ENCODE measurements at places on chromosomes 7 and 10.

- DNase-seq = no peak
Measured at GRCh38 chr10:97185326-97186058, at the start of gene SLIT1. SLIT1 (minus strand) TSS chr10:97185959; CDS start chr10:97185674, 285 bp downstream.

GRCh38 chr10:60679388-60679990, 98.8 kb upstream of the CDK1 start:
- no peak for DNase-seq

- DNase-seq = no peak
Measured at GRCh38 chr7:93414574-93414973, 159.9 kb downstream of the CALCR start.

GRCh38 chr7:4951903-4952636, 6.9 kb downstream of the MMD2 start:
- no peak for DNase-seq

DNA sequence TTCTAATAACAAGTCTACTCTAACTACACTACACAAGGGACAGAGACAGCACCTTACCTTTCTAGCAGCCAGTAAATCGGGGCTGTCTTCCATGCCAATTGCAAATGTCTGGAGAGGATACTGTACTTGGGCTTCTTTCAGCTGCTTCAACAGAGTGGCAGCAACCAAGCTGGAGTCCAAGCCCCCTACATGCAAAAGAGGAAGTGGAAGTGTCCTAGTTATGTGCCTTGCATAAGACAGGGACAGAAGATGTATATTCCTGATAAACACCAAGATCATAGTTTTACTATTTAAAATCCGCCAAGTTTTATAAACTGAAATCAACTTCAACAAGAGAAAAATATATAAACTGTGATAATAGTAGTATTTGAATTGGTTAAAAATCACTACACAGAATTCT, 14.0 kb downstream of the ASNS start:
- DNase-seq = no peak

DNA sequence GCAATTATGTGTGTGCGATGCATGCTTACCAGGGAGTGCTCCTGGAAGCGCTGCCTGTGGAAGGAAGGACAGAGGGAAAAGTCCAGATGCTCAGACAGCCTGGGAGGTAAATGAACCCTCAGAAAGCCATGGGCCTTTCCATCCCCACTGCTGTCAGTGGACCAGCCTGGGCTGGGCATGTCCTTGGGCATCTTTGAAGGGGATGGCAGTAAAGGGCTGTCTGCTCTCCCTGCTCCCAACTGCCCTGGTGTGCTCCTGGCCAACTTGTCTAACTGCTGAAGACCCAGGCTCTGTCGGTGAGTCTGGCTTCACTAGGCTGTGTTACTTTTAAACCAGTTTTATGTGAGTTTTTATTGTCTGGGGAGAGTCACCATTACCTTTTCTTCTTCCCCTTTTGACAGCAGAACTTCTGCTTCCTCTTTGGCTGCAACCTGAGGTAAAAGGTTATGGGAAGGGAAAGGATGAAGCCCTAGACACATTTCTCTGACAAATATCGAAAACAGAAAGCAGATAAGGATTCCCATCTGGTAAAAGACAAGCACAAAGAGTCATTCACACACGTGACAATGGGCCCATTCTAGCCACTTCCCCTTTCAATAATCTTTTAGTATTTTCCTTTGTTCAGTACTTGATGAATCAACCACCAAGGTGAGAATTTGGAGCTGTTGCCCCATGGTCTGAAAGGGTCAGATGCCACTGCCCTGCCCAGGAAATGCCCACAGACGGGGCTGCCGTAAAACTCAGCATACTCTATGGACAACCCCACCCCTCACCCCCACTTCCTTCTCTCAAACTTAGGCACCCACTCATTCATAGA, 27.6 kb upstream of the PIK3AP1 start:
- DNase-seq = no peak

- DNase-seq = no peak
Measured at GRCh38 chr10:67079126-67079525, 153.3 kb downstream of the LRRTM3 start.

DNA sequence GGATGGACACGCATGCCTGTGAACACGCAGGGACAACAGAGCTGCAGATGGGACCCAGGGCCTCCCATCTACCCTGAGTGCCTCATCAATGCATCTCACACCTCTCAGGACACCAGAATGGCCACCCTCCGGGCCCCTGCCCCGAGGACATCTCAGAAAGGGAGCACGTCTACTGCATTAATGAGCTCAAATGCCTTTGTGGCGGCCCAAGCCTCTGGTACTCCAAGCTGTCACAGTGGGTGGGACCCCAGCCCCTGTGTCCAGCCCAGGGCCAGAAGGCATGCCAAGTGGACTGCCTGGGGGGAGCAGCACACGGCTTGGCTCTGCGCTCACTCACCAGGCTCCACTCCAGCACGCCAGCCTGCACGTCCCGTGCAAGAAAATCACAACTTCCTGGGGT, 52.0 kb downstream of the TCERG1L start:
- DNase-seq = no peak

GRCh38 chr7:97013845-97014134, 8.4 kb downstream of the DLX6 start:
- DNase-seq = no peak

DNA sequence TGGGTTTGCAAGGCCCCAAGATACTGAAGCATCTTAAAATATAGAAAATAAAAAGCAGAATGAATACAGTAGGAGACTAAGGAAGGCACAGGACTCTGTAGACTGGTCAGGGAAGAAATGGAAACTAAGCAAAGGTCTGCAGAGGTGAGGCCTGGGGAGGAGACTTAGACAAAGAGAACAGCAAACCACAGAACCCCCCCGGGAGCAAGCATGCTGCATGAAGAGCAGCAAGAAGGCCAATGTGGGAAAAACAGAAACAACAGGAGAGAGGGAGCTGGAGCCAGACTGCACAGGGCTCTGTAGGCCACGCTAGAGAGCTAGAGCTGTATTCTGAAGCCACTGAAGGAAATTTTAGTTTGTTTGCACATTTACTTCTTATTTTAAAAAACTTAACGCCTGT, 45.7 kb upstream of the ARID5B start:
- DNase-seq = no peak

DNA sequence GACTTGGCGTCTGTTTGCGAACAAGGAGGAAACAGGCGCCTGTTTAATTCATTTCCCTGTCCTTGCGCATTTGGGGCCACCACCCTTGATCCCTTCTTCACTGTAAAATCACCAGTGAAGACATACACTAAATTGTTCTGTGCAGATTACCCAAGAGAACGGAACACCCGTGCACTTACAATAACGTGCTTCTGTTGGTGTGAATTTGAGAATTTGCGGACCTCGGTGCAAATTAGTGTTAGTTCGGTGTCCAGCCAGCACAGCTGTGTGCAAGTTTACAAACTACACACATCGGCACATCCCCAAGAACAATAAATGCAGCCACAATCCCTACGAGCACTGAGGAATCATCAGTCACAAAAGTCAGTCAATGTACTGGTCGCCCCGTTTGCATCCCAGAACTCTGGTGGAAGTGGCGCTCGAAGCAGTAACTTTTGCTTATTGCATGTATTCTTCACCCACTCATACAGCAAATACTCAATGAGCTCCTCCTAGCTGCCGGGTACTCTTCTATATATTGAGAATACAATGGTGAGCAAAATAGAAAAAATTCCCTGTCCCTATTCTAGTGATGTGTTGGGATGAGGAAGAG, 786 bp upstream of the CNOT4 start:
- peak; percentile 35 for DNase-seq

GRCh38 chr7:158525648-158526484, 61.8 kb downstream of the PTPRN2 start:
- DNase-seq = no peak

DNA sequence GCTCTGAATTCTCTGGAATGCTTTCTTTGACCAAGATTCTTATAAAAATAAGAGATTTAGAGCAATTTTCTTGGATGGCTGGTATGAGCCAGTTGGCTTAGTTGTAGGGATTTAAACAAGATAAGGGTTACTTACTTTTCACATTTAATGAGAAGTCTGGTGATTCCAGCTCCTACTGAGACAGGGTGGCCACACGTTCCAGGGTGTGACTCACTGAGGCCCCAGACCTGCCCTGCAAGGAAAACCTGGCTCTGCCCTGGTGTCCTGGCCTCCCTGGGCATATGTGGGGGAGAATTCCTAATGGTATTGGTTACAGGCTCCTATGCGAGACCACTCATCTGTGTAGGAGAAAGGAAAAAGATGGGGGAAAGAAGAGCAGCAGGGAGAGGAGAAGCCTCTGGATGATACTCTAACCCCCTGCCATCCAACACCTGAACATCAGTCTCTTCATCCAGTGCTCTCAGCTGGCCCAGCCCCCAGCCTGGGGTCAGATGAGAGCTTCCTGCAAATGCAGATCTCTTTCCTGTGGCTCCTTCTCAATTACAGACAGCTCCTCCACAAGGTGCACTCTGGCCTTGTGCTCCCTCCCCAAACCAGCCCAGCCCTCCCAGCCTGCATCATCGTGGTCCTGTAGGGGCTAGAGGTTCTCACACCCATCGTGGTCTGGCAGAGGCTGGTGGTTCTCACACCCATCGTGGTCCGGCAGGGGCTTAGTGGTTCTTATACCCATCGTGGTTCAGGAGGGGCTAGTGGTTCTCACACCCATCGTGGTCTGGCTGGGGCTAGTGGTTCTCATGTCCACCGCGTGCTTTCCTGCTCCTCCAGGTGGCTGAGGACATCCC, 139.9 kb downstream of the EGFR start:
- DNase-seq = peak; percentile 77

- peak; percentile 94 for DNase-seq
Measured at GRCh38 chr10:69061305-69062161, 26.4 kb upstream of the SRGN start.

DNA sequence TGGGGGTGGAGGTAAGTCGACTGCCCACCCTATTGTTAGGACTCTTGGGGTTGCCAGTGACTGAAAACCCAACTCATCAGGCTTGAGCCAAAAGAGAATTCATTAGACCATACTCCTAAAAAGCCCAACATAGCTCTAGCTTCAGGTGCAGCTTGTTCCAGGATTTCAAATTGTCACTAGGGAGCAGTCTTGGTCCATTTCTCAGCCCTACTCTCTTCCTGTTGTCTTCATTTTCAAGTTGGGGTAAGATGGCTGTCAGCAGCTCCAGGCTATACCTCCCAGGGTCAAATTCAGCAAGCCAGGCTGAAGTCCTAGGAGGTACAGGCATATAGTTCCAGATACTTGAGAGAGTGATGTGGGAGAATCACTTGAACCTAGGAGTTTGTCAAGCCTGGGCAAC, 14.9 kb upstream of the COL13A1 start:
- DNase-seq = peak; percentile 56

DNA sequence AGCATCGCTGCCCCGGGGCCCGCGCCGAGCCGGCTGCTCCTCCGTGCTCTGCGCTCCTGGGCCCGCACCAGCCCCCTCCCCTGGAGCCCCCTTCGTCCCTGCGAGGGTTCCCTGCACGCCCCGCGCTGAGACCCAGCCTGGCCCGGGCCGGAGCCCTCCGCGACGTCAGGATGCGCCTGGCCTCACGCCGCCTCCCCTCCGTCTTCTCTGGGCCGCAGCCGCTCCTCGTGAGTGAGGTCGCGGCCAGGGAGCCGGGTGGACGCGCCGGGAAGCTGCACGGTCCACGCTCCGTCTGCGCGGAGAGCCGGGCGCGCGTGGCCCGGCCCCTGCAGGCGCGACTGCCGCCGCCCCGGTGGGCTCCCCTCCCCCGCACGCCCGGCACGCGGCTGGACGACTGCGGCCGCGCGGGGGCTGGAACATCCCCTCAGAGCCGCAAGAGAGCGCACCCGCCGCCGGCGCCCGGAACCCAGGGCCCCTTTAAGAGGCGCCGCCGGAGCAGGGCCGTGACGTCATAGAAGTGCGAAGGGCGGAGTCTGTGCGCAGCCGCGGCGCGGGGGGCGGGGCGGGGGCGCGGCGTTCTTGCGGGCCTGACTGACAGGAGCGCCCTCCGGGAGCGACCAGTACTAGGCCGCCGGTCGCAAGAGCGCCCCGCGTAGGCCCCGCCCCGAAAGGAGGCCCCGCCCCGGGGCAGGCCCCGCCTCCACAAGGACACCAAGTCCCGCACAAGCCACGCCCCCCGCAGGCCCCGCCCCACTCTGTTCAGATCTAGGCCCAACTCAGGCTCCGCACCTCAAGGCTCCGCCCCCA, 507 bp upstream of the INPP5A start:
- peak; percentile 100 for DNase-seq

GRCh38 chr10:78891741-78892140, 177.0 kb upstream of the ZMIZ1 start:
- DNase-seq = no peak

DNA sequence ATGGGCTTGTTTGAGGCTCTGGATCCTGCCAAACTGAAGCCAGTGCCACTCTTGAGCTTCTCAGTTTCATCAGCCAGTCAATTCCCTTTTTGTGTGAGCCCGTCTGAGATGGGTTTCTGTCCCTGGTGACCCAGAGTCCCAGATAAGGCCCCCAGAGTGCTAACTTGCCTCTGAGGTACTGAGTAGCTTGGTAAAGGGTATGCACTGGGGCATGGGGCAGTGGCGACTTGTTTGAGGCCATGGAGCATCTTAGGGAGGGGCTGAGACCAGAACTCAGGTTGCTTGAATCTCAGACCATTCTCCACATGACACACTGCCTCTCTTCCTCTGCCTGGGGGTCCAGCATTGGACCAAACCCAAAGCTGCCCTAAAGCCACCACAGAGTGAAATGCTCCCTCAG, 35.2 kb upstream of the NANOS1 start:
- no peak for DNase-seq

DNA sequence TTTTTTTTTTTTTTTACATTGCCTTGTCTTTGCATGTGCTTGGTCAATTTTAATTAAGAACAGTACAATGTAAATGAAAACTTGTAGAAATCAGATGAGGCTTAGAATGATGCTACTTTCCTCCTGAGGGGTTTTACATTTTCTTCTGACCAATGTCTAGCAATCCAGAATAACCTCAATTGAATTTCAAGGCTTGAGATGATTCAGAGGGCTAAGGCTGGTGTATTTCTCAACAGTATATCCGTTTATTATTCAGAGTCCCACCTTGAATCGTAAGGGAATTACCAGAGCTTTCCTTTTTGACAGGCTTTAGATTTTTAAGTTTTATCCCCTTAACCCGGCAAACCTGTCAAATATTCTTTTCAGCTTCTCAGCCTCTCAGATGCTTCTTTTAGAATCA, 231.2 kb upstream of the STK17A start:
- no peak for DNase-seq

DNA sequence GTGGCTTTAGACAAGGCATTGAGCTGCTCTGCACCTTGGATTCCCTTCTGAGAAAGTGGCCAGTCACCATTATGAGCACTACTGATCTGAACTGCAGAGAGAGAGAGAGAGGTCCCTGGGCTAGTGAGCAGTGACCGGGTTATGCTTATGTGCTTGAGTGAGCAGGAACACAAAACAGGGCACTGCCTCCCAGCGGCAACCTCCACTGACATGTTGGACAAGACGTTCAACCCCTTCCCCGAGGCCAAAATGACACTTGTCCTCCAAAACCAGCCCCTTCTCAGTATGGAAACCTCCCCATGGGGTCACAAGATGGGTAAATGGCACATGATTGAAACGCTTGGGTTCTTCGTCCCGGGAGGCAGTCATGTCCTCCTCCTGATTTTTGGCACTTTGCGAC, 339.4 kb upstream of the ZMIZ1 start:
- no peak for DNase-seq

Measured in astrocyte of the spinal cord (primary cell).